ENCODE measurements at places on chromosomes 7 and 10. TPM values are rescaled to one million over a fixed set of nuclear protein-coding genes. Genes with fewer than 3 reads are reported as not detected.
A peak's percentile ranks its signal among the peaks of the same experiment; 100 is the strongest.

- DNase-seq = no peak
Measured at GRCh38 chr7:105454921-105455320, 66.2 kb upstream of the SRPK2 start.

DNA sequence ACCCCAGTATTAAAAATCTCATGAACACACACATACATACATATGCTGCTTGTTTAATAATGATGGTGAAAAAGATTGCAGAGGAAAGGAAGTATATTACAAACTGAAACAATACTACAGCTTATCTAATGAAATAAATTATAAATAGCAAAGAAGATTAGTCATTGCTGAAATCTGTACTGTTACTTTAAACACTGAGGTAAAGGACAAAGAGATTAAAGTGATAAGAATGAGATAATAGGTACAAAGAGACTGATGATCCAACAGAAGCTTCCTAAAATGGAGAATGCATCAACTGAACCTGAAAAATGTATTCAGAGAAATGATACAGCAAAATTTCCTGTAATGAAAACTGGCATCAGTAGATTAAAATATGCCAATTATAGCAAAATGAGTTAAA, 91.5 kb upstream of the KCND2 start:
- DNase-seq = no peak

The ZNF746 gene
- polyA plus RNA-seq = 14.3 TPM

- no peak for DNase-seq
Measured at GRCh38 chr10:132689721-132690360, 96.1 kb downstream of the NKX6-2 start.

DNA sequence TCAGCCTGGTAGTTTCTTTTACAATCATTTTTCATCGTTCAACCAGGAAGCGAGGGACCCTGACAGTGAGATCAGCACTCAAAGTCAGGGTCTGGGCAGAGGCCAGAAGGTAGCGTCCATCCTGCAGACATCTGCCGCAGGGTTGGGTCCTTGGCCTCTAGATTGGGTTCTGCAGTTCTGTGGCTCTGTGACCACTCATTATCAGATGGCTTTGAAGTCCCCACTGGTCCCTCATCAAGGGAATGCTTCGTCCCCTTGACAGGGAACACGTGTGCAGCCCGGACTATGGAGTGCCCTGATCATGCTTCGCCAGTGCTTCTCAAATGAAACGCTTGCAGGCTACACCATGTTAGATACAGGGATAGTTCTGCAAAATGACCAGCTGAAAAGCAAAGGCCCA, 64.1 kb downstream of the FRMPD2 start:
- no peak for DNase-seq

The TMEM236 gene
- 0.37 TPM for polyA plus RNA-seq

- no peak for DNase-seq
Measured at GRCh38 chr10:29078919-29079318, 210.0 kb upstream of the LYZL1 start.

DNA sequence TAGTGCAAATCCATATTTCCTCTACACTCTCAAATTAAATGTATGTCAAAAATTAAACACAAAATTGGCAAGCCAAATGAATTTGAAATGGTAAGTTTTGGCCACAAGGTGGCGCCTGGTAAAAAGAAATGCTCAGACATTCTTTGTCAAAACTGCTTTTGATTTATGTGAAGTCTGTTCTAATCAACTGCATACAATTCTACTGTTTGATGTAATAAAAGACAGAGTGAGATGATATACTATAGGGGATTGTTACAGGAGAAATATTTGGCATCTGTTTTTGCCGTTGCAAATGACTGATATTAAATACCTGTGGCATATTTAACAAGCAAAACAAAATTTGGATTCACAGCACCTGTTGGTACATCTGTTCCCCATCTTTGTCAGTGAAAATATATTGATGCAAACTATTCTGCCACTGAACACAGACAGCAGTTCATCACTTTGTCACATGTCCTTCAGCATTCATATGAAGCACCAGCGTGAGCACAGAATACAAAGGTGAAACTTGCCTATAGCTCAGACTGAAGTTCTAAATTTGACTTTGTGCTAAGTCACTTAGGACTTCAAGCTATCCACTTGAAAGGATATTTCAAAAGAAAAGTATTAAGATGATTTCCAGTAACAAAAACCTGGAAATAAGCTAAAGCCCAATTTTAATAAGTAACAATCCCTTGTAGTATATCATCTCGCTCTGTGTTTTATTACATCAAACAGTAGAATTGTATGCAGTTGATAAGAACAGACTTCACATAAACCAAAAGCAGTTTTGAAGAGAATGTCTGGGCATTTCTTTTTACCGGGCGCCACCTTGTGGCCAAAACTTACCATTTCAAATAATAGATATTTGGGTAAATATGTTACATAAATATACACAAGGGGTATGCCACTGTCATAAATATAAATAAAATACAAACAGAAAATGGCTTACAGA, 10.2 kb upstream of the CH25H start:
- peak; percentile 65 for DNase-seq
